ENCODE measurements at places on chromosomes 6 and 20.

GRCh38 chr6:42404484-42404883 is 47.2 kb downstream of the TRERF1 start:
- DNase-seq: no peak

GRCh38 chr20:11553603-11554002 is 364.1 kb upstream of the BTBD3 start:
- DNase-seq: no peak

DNA sequence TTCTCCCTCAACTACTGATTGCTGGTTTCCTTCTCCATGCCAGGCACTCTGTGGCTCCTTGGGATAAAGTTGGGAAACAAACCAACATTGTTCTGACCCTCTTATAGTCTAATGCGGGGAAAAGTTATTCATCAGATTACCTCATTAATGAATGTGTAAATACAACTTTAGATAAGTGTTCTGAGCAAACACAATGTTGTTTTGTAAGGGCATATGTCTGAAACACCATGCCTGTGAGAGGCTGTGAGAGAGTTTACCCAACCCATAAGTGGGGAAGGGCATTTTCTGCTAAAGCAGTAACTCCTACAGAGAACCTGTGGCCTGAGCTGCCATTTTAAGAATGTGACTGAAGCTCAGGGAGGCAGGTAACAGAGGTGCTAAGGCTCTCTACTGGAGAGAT is 283.5 kb downstream of the KHDC1L start:
- no peak for DNase-seq

DNA sequence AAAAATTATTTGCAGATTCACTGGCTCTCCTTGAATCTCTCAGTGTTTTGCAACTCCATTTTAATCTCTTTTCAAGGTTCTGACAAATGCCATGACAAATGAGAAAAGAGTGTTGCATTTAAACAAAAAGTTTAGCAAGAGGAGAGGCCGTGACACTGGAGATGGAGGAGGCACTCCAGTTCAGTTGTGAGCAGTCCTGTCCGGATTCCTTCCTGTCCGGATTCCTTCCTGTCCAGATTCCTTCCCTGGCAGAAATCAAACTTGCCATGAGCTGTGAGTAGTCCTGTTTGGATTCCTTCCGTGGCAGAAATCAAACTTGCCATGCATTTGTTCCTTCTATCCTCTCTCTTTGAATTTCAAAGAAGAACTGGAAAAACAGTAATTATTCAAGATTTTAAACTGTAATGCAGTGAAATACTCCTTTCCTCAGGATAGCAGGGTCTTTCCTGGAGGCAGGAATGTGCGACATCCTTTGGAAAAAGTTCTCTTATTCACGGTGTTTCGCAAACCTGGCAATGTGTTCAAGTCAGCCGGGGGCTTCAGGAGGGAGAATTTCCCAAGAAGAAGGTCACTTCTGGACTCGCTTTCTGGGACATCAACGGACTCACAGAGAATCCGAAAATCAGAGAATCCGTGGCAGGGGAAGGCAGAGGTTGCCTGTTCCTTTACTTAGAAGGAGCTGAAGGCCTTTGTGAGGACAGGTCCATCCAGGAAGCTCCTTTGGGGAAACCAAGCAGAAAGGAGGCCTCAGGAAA is 48.7 kb upstream of the DACT2 start:
- DNase-seq: no peak

DNA sequence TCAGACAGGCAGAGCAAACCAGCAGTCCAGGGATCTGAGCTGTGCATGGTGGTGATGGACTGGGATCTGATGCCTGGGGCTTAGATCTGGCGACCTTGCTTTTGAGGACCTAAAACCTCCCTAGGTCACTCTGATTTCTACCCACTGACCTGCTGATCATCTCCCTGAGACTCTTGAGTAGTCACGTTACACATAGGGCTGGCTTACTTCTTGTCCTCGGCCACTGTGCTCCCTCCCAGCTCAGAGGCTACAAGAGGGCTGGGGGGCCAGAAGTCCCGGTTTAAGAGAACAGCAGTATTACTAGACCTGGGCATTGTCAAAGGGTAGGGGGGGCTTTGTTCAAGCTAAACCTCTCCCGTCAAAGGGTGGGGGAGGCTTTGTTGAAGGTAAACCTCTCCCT is 5.5 kb downstream of the DYNLT1 start:
- DNase-seq: no peak

- DNase-seq: no peak
Measured at GRCh38 chr6:27280540-27281000, 31.5 kb downstream of the POM121L2 start.

DNA sequence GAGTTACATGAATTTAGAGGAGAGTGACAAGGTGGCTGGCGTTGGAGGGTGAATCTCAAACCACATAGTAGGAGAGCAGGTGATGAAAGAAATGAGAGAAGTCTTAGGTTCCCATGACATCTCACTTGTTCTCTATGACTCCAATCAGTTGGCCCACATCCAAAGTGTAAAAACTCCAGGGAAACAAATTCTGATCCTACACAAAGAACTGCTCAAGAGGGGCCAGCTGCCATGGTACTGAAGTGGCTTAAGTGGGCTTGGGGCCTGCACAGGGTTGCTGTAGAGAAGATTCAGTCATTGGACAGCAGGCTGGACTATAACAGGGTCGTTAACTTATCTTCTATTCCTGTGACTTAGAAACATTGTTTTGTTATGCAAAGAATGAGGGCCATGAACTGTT is 7.6 kb upstream of the ADGRF4 start:
- no peak for DNase-seq

- DNase-seq: no peak
Measured at GRCh38 chr6:2110504-2110903, 134.9 kb downstream of the GMDS start.

- DNase-seq: no peak
Measured at GRCh38 chr20:15703171-15703911, 869.9 kb downstream of the KIF16B start.

GRCh38 chr6:98944598-98945081 is 3.1 kb downstream of the FBXL4 start:
- no peak for DNase-seq

GRCh38 chr6:71053475-71053874 is 96.6 kb upstream of the B3GAT2 start:
- no peak for DNase-seq

DNA sequence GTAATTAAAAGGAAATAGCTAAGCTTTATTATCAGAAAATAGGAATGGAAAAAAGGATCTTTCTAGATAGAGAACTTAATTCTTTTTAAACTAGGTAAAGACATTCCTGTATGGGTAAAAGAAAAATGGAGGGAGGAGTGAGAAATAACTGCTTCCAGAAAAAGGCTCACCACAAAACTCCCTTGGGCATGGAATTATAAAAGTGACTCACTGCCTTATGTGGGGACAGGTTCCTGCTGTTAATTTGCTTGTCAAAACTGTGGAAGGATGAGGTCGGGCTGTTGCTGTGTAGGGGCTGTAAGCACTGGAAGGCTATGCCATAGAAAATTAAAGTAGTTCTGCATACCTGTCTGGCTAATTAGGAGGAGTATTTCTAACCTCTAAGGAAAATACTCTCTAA is 158.7 kb downstream of the UBE3D start:
- no peak for DNase-seq

DNA sequence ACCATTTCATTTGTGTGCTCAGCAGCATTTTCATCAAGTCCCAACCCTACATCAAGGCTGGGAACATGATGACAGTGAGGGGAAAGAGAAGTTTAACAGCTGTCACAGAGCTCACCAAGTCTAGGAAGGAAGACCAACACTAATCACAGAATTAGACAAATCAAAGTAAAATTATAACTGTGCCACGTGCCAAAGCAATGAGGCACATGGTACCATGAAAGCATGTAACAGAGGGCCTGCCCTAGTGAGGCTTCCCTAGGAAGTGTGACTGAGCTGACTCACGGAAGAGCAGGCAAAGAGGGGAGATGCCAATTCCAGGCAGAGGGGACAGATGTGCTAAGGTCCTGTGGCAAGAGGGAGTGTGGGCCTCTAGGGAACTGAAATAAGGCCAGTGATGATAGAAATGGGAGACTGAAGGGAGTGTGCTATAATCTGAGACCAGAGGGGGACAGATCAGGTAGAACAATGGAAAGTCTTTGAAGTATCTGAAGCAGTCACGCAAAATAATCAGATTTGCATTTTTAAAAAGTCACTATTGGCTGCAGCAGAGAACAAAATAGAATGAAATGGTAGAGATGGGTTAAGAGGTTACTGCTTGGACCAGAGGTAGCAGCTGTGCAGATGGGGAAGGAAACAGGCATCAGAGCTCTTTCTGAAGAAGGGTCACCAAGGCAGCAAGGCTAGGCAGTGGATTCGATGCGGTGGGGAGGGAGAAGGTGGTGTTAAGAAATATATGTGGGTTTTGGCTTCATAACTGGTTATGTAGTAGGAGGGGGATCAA is 86.8 kb downstream of the GPR6 start:
- no peak for DNase-seq

GRCh38 chr20:45452772-45453691 is 16.5 kb upstream of the WFDC2 start:
- DNase-seq: no peak

DNA sequence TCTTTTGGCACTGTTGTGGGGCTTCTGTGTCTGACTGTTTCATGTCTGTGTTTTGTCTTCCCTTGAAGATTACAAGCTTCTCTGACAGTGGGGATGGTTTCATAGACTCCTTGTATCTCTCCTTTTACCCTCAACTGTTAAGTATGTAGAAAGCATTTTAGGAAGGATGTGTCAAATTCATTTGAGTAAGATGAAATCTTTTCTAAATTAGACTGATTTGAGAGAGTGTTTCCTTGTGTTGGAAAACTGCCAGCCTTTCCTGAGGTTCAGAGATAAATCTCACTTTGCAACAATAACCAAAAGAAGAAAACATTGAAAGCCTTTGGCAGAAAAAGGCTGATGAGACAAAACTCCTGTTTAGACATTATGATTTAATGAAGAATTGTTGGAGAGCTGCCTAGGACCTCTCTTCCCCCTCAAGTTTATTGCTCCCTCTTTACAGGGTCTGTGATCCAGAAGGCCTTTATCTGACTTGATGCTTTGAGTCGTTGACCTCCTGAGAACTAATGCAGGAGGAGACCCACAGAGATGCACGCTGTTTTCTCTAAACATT is 68.3 kb downstream of the ANKS1A start:
- DNase-seq: no peak
